T-helper 2 cell (primary cell): ENCODE measurements at places on chromosomes 6 and 20.

- DNase-seq, result no peak
These were observed 75.0 kb downstream of the CNKSR3 start for GRCh38 chr6:154435400-154435945.

GRCh38 chr6:70668499-70668812 lies 773 bp downstream of the SMAP1 start:
- no peak for DNase-seq

DNA sequence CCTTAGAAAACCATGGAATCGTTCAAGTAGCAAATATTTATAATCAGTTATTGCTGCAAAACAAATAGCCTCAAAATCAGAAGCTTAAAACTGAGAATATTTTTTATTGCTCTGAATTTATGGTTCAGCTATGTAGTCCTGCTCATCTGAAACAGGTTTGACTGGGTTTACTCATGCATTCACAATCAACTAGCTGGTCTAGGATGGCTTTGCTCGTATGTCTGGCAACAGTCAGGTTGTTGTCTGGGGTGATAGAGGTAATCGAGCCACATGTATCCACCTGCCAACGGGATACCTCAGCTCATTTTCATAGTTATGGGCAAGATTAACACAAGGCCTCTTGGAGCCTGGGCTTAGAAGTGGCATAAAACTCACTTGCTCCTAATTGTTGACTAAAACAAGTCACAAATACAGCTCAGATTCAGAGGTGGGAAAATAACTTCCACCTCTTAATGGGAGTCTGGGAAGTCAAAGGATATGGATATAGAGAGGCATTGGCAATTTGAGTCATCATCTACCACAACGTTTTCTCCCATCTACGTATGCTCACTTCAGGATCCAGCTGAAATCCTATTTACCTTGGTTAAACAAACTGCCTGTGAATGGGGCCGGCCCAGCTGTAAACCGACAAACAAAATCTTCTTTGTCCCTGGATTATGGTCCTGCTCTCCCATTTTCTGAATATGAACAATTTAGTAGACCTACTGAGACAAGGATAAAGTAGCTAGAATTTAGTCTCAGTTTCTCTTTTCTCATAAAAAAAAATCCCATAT lies 54.5 kb upstream of the TENT5A start:
- no peak for DNase-seq

DNA sequence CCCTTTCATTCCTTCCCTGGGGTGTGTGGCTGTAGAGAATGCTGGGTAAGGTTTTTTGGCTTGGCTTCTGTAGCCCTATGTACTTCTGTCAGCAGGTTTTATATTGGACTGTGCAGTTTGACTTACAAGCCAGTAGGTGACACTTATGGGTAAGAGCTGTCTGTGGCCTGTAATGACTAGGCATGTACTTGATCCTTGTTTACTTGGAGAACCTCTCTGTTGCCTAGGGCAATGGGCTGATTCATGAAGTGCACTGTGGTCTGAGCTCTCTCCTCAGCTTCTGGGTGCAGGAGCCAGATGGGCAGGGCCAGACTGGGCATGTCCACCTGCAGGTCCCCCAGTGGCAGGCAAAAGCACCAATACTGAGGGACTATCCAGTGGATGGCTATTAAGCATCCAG lies 544.6 kb downstream of the ADGRB3 start:
- DNase-seq, result no peak

DNA sequence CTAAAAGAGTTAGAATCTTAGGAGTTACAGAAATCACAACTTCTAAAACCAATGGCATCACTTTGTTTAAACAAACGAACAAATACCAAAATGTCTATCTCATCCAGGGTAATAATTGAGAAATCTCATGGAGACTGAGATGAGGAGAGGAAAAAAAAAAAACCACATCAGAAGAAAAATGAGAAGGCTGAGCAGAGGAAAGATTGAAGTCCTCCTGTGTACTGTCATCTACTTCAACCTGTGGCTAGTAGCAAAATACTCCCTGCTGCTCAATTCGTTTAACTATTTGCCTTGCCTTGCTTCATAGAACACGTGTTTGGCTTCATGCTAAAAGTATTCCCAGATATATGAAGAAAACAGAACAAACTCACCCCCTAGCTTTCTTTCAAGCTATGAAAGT lies 143.7 kb downstream of the PDE10A start:
- DNase-seq, result no peak

- no peak for DNase-seq
These were observed 104.0 kb downstream of the EYA2 start for GRCh38 chr20:46998477-46999240.

- no peak for DNase-seq
These were observed 868.3 kb downstream of the EYS start for GRCh38 chr6:64838726-64839125.

- DNase-seq, result no peak
These were observed 101.3 kb downstream of the RTN4IP1 start for GRCh38 chr6:106527979-106528378.

- DNase-seq, result no peak
These were observed 67.6 kb downstream of the BLOC1S5 start for GRCh38 chr6:7996538-7997111.

- DNase-seq, result no peak
These were observed 7.0 kb downstream of the UBD start for GRCh38 chr6:29552512-29553051.

DNA sequence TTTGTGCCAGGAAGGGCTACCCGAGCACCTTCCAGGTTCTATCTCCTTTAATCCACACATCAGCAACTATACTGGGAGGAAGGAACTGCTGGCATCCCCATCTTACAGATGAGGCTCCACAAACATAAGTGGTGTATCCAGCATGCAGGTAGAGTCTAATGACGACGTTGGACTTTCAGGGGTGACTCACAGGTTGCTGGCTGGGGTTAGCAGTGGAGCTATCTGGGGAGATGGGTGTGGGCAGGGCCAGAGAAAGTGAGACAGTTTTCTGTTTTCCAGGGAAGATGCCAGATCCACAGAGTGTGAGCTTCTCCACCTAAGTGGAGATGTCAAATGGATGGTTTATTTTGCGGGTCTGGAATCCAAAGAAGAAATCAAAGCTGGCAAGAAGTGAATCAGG lies 31.8 kb downstream of the CDH22 start:
- no peak for DNase-seq
